ENCODE measurements at places on chromosomes 12 and 14. TPM values are rescaled to one million over a fixed set of nuclear protein-coding genes. Genes with fewer than 3 reads are reported as not detected.

PZP gene
- not detected for total RNA-seq

MARK3 gene
- 69.1 TPM for total RNA-seq

TAS2R31 gene
- 1.1 TPM for total RNA-seq

DNA sequence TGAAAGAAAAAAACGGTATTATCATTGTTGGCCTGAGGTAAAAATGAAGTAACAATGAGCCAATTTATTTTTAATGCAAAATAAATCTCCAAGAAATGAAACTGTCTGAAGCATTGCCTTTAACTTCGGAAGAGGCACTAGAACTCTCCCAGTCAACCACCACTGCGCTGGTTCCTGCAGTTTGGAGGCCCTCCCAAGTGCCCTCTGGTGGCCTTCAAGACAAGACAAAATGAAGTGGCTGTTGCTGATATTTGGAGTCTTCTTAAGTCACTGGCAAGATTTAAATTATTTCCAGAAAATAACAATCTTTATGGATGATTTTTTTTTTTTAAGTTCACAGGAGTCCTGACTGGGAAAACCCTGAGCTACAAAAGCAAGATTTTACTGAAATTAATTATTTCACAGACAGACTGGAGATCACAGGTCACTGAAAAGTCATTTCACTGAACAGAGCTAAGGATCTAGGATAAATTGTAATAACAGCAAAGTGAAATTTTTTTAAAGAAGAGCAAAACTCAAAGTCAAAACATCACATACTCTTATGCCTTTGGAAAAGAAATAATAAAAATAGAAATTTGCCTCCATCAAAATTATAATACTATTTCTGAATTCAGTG is 58.2 kb downstream of the DICER1 start:
- no peak overlapping the region for H3K27ac ChIP-seq
- H3K4me1 ChIP-seq, result peaks cover 11% of the 10 kb centered on the region
- H3K4me3 ChIP-seq, result no peak overlapping the region

- H3K4me3 ChIP-seq, result no peak overlapping the region
- no peak overlapping the region for H3K27ac ChIP-seq
- H3K36me3 ChIP-seq, result no peaks in the 10 kb centered on the region
- DNase-seq, result no peak
- H3K27me3 ChIP-seq, result no peaks in the 10 kb centered on the region
- H3K4me1 ChIP-seq, result peaks cover 12% of the 10 kb centered on the region
These were observed 75.3 kb downstream of the ITPK1 start for GRCh38 chr14:93040443-93040842.

GRCh38 chr14:94445003-94445402 is 7.6 kb downstream of the SERPINA11 start:
- no peaks in the 10 kb centered on the region for H3K4me1 ChIP-seq
- no peak for DNase-seq
- no peak overlapping the region for H3K4me3 ChIP-seq
- no peak overlapping the region for H3K27ac ChIP-seq

- H3K27ac ChIP-seq, result no peak overlapping the region
- no peak for DNase-seq
- H3K4me1 ChIP-seq, result peaks cover 14% of the 10 kb centered on the region
- no peak overlapping the region for H3K4me3 ChIP-seq
- no peaks in the 10 kb centered on the region for H3K27me3 ChIP-seq
These were observed 245.0 kb upstream of the PWP1 start for GRCh38 chr12:107440606-107441005.

DNA sequence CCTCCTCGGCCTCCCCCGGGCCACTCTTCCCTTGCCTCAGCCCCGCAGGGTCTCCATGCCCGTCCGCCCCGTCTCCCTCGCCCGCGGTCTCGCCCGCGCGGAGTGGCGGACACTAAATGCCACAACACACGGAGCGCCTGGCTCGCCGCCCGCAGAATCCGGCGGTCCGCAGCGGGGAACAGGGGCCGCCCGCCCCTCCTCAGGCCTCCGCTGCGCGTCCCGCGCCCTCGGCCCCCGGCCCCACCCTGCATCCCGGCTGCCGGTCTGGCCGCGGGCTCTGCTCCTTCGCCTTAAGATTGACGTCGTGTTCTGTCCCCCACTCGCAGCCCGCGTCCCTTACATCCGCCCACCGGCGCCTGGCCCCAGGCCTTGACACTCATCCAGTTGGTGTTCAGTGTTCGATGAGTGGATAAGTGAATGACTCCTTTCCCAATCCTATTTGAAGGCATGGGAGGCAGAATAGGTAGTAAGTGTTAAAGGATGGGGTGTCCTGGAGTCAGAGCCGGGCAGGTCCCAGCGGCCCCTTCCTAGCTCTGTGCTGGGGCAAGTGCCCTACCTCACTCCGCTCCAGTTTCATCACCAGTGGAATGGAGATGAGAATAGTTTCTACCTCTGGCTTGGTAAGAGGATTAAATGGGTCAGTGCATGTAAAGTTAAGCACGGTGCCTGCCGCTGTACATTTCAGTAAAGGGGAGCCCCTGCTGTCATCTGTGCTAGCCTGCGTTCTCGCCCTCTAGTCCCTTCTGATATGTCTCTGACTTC is 622 bp downstream of the TECPR2 start:
- no peak overlapping the region for H3K4me3 ChIP-seq
- H3K27ac ChIP-seq, result peak overlapping the region; percentile 71
- peaks cover 36% of the 10 kb centered on the region for H3K4me1 ChIP-seq

DNA sequence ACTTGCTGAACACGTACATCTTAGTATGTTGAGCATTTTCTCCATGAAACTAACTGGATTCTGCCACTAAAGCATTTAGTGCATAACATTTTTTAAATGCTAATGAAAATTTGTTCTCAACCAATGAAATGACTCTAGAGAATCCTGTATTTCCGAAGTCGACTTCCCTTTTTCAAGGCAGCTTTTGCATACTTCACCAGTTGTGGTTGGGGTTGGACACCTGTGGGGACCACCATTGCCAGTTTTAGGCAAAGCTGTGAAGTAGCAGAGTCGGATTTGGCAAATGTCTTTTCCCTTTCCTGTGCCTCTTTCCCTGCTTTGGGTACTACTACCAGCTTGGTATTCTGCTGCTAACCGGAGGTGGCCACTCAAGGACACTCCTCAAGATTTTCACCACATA is 349.2 kb downstream of the BCAT1 start:
- H3K4me1 ChIP-seq, result peaks cover 5% of the 10 kb centered on the region
- H3K27me3 ChIP-seq, result peaks cover 5% of the 10 kb centered on the region
- no peak overlapping the region for H3K27ac ChIP-seq
- no peak for DNase-seq

GRCh38 chr12:99135376-99135775 is 490.3 kb downstream of the APAF1 start:
- no peak for DNase-seq
- H3K27me3 ChIP-seq, result no peaks in the 10 kb centered on the region
- no peak overlapping the region for H3K4me3 ChIP-seq
- no peak overlapping the region for H3K27ac ChIP-seq

GRCh38 chr12:51082561-51083125 is 753 bp downstream of the CSRNP2 start:
- H3K27me3 ChIP-seq, result no peaks in the 10 kb centered on the region
- H3K36me3 ChIP-seq, result peaks cover 11% of the 10 kb centered on the region
- H3K27ac ChIP-seq, result peak overlapping the region; percentile 83
- H3K4me1 ChIP-seq, result peaks cover 48% of the 10 kb centered on the region
- peak; percentile 57 for DNase-seq

- H3K27ac ChIP-seq, result no peak overlapping the region
- no peaks in the 10 kb centered on the region for H3K36me3 ChIP-seq
- no peaks in the 10 kb centered on the region for H3K27me3 ChIP-seq
- H3K4me3 ChIP-seq, result no peak overlapping the region
- DNase-seq, result no peak
These were observed 506.6 kb upstream of the ATXN7L3B start for GRCh38 chr12:74031045-74031444.

All from activated CD4-positive, alpha-beta memory T cell treated with anti-CD3 and anti-CD28 coated beads for 36 hours (primary cell).